ENCODE measurements at places on chromosomes 2 and 18.

- DNase-seq: no peak
These were observed 193.0 kb upstream of the LHCGR start for GRCh38 chr2:48948400-48949125.

DNA sequence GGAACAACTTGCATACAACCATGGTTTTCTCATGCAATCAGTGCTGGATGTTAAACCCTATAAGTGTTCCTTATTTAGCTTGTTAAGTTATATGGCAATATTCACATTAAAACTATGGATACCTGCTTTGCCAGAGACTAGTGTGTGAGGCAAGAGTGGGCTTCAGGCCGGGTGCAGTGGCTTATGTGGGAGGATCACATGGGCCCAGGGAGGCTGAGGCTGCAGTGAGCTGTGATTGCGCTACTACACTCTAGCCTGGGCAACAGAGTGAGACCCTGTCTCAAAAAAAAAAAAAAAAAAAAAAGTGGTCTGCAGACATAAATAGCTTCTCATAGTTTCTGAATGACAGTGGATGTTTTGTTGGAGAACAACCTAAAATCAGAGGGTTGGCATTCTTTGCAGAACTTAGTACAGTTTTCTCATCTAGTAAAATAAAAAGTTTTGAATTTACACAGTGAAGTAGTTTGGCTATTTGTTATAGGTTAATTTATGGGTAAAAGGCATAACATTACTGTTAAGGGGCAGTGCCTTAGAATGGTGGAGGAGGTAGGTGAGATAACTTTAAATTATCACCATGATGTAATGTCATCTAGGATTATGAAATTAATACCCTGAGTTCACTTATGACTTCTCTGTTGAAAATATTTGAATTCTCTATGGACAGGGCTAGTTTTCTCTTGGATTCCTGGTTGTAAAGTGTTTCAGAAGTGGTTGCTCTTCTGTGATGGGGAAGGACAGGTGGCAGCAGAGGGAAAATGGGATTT is 5.3 kb downstream of the CERS6 start:
- DNase-seq: no peak

- peak; percentile 37 for DNase-seq
These were observed 577 bp upstream of the GLI2 start for GRCh38 chr2:120734930-120735651.

DNA sequence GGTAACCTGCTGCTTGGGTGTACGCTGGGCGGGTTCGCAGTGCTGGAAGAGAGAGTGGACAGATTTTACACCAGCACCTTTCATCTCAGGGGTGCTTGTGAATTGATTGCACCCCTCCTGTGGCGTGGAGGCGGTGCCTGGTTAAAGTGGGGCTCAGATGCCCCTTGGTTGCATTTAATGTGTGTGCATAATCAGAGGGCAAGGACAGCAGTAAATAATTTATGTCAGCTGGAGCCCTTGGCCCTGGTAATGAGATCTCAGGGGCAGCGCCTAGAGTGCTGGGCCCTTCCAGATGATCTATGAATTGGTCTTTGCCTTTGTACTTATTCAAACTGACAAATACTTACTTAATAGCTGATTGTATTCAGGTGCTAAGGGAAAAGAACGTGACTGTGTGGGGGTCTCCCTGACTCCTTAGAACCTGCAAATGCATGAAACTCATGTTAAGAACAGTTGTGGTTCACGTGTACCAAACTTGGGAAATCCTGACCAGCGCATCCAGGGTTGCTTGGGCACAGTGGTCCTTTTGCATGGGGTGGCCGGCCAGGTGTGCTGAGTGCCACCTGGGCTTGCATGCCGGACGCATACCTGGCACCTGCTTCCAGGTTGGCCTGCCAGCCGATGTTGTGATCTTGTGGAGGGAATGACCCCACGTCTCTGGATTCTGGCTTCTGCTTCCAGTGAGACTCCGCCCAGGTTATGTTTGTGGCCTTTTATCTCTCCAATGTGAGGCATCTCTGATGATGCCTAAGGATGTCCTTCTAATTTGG is 118.5 kb downstream of the AGAP1 start:
- DNase-seq: no peak

DNA sequence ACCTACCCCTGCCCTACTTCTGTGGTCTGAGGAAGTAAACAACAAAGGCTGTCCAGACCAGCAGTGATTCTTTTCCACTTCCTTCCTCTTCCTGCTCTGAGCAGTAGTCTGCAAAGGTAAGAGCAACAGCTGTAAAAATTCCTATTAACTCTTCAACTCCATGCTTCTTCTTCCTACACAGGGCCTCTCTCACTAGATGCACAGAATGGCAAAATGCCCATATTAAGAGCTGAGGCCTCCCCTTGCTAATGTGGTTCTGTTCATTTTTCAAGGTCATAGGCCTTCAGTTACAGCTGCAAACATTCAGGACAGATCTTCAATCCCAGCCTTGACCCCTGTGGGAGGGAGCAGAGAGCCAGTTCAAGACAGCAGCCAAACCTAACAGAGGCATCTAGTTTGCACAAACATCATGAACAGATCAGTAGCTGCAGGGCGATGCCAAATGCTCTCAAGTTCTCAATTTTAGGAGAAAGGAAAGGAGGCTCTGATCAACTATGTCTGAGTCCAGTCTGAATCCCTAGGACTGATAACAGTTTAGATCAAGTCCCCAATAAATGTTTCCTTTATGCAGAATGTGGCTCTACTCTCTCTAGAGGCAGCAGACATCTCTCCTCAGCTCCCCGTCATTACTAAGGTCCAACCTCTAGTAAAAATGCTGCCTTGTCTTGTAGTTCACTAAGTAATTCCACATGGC is 20.9 kb downstream of the SLC40A1 start:
- no peak for DNase-seq

DNA sequence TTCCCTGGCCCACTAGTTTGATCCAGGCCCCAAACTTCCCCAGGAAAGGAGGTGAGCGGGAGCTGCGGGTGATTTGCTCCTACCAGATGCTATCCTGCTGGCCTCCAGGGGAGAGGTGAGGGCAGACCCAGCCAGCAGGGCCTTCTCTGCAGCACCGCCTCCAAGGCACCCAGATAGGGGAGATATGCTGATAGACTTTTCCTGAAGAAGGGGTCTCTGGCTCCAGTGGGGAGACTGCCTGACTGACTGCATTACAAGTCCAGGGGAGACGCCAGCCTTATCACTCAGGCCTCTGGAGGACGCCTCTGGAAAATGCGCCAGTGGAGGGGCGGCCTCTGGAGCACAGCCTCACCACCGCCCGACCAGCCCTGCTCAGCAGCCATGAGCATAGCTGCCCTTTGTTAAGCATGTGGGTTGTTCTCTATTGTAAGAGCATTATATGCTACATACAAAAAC is 60.6 kb upstream of the SMAD7 start:
- no peak for DNase-seq

- peak; percentile 56 for DNase-seq
These were observed 29.4 kb downstream of the PSTPIP2 start for GRCh38 chr18:46042571-46043123.
